ENCODE measurements at places on chromosomes 3 and 15.

- DNase-seq = no peak
These were observed 41.6 kb downstream of the FBXL2 start for GRCh38 chr3:33318710-33319380.

GRCh38 chr3:83928903-83929302, 1029.9 kb upstream of the CADM2 start:
- no peak for DNase-seq

GRCh38 chr3:25380222-25380739, 47.8 kb upstream of the RARB start:
- DNase-seq = no peak

- DNase-seq = no peak
These were observed 107.9 kb upstream of the EPHA6 start for GRCh38 chr3:96706509-96706908.

- DNase-seq = no peak
These were observed 16.5 kb downstream of the SEMA7A start for GRCh38 chr15:74417225-74417624.

GRCh38 chr3:49257187-49257586, 19.8 kb downstream of the C3orf62 start:
- no peak for DNase-seq

GRCh38 chr15:74201710-74202420, 722 bp downstream of the STRA6 start:
- DNase-seq = no peak

DNA sequence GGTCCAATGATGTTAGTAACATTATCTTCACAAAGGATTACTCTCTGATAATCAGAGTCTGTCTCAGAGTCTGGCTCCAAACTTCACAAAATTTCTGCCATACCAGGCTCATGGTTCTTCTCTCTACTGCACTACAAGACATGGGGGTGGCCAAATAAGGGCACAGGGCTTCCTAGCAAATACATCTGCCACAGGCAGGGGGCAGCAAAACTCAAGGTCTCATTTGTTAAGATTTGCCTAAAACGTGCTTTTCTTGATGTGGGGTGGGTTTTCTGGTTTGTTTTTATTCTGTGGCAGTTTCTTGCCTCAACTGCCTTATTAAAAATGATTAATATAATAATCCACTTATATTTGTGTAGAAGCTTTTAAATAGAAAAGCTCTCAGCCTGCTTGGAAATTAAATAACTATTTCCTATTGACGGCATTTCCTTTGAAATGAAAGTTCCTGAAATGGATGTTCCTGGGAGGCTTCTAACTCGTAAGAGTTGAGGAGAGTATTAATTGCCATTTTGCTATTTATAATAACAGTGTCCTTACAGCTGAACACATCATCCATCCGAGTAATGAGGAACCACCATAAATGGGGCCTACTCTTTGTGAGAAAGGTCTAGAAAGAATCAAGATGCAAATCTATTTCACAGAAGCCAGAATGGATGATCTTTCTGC, 53.8 kb downstream of the SST start:
- DNase-seq = peak; percentile 74

DNA sequence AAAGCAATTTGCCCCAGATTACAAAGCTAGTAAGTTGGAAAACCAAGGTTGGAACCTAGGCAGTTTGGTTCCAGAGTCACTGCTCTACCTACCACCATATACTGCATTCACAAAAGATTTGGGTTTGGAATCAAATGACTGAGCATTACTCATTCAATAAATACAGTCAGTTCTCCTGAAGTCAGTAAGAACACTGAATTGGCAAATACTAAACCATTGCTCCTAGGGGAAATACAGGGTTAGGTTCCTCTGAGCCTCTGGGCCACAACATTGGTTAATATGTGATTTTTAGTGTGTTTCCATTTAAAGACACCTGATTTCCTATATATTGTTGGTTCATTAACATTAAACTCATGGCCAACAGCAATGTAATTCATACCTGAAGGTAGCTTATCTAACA, 2.1 kb upstream of the EIF5A2 start:
- no peak for DNase-seq

- DNase-seq = no peak
These were observed 775 bp downstream of the C3orf33 start for GRCh38 chr3:155805204-155805801.

DNA sequence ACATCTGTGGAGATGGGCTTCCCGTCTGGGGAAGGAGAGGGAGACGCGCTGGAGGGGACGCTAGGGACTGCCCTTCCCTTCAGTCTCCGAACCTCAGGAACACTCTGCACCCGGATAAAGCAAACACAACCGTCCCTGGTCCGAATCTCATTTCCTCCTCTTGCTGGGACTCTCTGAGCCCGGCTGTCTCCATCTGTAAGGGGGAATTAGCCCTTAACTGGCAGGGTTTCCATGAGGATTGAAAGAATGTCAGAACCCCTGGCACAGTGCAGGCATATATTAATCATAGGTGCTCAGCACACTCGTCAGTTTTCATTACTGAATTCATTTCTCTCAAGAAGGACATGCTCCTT, 19.1 kb upstream of the IGDCC3 start:
- DNase-seq = no peak

DNA sequence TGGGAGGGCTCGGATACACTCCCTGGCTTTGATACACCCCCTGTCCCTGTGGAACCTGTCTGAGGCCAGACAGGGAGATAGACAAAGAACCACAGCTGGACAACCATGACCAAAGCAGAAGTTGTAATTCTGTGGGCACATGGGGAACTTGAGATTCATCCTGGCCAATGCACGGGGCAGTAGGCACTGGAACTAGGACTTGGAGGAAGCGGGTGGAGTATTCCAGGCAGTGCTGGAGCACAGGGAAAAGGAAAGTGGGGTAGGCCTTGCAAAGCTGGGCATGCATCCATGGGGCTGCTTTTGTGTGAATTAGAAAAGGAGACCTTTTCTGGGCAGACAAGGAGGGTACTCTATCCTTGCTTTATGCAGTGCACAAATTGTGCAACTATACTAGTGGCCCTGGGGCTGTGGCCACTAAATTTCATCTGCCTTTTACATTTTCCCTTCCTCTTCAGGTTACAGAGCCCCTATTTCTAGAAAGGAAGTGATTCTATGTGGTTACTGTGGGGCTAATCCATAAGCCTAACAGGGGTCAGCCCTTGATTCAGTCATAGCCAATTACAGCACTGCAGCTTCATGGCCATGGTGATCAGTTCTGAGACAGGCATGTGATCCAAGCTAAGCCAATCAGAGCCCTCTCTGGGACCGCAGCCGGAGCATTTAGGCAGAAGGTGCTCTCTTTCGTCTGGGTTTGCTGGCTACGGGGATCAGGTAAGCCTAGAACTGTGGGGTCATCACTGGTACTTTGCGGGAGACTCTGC, 21.0 kb downstream of the CRABP1 start:
- no peak for DNase-seq

GRCh38 chr3:151460774-151461450, at the start of gene IGSF10:
TSS of gene IGSF10 (minus strand) at chr3:151461061. CDS start at chr3:151458709, 2,352 bp downstream.
- no peak for DNase-seq

DNA sequence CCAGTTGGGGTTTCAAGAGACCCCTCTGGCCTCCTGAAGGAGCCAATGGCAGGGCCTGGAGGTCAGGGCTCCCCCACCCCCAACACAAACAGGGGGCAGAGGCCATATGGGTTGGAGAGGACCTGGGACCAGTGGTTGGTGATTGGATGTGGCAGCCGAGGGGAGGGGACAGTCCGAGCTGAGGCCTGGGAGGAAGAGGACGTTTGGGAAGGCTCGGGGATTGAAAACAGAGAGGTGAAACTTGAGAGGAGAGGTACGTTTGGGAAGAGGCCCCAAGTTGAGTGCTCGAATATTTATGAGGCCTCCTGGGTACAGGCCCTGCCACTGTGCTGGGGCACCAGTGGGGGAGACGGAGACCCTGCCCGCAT, 53.7 kb downstream of the DNAJB8 start:
- no peak for DNase-seq

GRCh38 chr3:179079537-179079936, 7.9 kb upstream of the ZMAT3 start:
- no peak for DNase-seq

- DNase-seq = no peak
These were observed 34.9 kb downstream of the CP start for GRCh38 chr3:149186721-149187120.

DNA sequence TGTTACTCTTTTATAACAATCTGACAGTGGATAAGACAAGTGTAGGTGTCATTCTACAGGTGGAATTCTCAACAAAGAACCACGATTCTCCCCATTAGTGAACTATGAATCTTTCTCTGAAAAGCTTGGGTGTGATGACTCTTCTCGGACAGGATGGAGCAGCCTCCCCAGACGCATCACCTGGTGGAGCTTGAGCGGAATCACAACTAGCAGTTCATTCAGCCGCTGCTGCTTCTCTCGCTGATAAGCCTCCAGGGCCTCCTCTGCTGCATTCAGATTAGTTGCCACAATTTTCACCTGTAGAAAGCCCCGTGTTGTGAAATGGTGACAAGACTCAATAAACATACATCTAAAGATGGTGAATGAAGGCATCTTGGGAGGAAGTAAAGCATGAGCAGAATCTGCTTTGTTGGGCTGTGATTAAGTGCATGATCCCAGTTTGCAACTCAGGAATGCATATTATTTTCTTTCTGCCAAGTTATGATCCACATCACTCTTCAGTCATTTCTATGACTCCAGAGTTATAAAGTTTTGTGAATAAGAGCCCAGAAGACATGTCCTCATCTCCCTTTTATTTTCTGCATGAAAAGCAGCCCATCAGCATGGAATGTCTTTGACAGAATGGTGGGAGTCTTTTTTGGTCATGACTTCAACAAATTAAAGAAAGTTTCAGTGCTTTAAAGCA, 93.6 kb downstream of the BOC start:
- DNase-seq = no peak

DNA sequence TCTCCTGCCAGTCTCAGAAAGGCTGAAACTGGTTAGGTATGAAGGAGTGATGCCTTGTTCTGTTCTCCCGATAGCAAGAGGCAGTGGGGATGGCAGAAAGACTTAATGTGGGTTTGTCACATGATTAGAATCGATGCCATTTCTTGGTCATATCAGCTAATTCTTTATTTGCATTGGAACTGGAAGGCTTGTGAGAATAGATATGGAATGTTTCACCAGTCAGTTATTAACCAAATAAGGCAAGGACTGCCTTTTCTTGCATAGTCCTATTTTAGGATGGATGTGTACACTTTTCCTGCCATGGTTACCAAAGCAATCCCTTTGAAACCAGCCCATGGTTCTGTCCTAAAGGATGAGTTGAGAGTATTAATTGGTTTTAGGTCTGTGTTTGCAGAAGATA, 33.7 kb downstream of the FILIP1L start:
- no peak for DNase-seq

DNA sequence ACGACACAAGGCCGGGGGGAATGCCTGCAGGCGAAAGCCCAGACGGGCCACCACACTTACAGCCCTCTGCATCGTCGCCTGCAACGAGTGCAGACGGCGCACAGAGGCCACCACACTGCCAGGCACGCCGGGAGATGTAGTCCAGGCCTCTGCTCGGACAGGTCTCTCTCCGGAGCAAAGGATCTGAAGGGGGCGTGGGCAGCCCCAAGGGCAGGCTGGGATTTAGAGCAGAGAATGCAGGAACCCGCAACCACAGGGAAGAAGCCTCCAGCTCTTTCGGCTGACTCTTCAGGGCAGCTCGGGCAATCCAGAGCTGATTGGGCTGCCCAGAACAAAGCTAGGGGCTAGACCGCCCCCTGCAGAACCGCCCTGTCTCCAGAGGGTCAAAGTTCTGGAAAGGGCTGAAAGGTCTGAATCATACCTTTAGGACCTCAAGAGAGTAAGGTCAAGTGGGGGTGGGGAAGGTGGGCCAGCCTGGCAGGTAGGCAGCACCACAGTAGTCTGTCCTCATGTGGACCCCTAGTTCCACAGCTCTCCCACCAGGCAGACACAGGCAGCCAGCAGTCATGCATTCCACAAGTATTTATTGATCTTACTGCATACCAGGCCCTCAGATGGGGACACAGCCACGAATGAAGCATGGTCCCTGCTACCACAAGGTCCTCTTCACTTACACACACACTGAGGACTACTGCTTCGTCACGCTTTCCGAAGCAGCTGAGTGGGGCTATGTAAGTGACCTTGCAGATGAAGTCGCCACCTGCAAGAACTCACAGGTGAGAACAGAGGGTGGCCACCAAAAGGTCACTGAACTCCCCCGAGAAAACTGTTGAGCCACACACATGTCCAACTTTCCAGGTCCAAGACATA, at the start of gene AMT:
Gene AMT (minus strand): TSS at position 95 of the 870 bp plus-strand sequence. CDS start 23 bp downstream, at position 72.
- no peak for DNase-seq

DNA sequence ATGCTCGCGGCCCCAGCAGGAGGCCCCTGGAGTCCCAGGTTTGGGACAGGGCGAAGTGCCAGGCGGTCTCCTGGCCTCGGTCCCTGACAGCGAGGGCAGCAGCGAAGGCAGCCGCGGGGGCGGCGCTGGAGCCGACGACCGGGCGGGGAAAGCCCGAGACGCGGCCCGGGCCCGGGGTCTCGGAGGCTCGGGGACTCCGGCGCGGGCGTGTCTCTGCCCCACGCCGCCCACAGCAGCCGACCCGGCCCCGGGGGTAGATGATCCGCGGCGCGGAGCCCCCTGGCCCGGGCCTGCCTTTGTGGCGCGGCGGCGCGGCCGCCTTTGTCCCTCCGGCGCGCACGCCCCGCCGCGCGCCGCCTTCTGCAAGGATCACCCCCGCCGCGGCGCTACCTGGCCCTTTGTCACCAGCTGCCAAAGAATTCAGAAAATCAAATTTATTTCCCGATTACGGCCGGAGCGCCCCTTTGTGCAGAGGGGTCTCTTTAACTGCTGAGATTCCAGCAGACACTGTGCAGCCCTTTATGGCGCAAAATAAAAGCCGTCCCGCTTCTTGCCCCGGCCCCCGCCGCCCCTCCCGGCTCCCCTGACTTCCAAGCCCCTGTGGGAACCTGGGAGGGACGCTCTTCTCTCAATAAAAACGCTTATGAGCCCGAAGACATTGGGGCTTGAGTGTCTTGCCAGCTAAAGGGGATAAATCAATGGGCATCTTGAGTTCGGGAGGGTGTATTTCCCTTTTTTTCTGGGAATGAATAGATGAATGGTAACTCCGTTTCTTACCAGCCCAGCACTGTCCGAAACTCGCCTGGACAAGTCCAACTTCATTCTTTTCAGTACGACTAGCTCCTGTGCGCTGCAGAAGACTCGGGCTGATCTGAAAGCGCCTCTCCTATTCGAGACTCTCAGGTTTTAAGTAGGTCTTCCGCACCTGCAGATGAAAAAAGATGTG, 68.4 kb downstream of the HES1 start:
- DNase-seq = no peak

- no peak for DNase-seq
These were observed 124.1 kb downstream of the DGKG start for GRCh38 chr3:186237915-186238314.

- no peak for DNase-seq
These were observed 241.1 kb downstream of the PLCL2 start for GRCh38 chr3:17125738-17126442.

- no peak for DNase-seq
These were observed 15.8 kb upstream of the STIMATE start for GRCh38 chr3:52912885-52913731.
